ENCODE measurements at places on chromosomes 5 and 9.
A peak's percentile ranks its signal among the peaks of the same experiment; 100 is the strongest.

GRCh38 chr9:113369855-113370140, 7.0 kb downstream of the HDHD3 start:
- DNase-seq = no peak

- no peak for DNase-seq
These were observed 22.3 kb upstream of the TMEM250 start for GRCh38 chr9:136140966-136141365.

DNA sequence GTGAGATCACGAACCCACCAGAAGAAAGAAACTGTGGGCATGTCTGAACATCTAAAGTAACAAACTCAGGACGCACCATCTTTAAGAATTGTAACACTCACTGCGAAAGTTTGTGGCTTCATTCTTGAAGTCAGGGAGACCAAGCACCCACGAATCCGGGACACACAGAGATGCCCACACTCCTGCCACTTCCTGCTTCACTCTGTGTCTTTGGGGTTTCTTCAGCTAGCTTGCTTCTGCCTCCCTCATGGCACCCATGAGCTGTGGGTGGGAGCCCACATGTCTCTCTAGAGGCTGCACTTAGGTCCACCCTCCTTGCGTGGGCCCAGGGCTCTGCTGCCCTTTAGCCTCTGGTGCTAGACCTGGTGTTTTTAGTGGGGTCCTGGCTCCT, 61.2 kb upstream of the CNOT6 start:
- DNase-seq = no peak

GRCh38 chr9:124306098-124306735, 48.5 kb downstream of the NEK6 start:
- DNase-seq = peak; percentile 53

- no peak for DNase-seq
These were observed 364.4 kb upstream of the CDH9 start for GRCh38 chr5:27402828-27403227.

GRCh38 chr5:166909040-166909439, 1382.4 kb upstream of the WWC1 start:
- peak; percentile 72 for DNase-seq

- DNase-seq = peak; percentile 90
These were observed 44.4 kb downstream of the BNC2 start for GRCh38 chr9:16825971-16826625.

- DNase-seq = no peak
These were observed 25.2 kb downstream of the SKP2 start for GRCh38 chr5:36177154-36177553.

DNA sequence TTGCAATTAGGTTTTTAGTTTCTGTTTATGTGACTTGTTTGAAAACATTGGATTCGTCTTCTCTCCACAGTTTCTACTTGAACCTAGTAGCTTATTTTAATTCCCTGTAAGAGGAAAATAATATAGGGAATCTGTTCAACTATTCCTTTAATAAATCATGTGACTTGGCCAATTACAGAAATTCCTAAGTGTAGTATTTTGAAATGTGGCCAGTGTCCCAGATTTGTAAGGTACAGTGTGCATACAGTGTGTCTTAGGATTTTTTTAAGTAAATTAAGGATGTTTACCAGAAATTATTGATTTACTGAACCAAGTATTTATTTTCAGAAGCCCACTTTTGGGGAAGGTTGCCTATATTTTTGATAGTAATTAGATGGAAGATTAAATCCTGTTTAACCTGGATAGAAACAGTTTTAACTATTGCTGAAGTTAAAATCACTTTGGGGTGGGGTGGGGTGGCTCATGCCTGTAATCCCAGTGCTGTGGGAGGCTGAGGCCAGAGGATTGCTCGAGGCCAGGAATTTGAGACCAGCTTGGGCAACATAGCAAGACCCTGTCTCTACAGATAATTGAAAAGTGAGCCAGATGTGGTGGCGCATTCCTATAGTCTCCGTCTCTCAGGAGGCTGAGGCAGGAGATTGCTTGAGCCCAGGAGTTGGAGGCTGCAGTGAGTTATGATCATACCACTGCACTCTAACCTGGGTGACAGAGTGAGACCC, 36.9 kb downstream of the G3BP1 start:
- no peak for DNase-seq

DNA sequence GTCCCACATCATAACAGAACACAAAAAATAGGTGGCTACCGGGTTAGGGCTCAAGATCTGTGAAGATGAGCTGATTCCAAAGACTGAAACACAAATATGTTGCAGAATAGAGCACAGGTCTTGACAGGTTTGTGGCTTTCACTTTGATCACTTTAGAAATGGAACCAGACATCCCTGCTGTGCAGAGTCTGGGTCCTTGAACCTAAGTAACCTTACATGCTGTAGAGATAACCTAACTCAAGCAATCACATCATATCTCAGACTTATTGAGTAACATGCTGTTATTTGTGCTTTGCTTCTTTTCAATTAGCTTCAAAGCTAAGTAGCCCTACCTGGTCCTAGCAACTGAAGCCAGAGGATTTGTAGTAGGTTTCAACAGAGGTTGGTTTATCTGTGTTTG, 24.3 kb downstream of the FBXW2 start:
- DNase-seq = no peak

GRCh38 chr5:21195145-21195544, 1207.1 kb upstream of the CDH18 start:
- DNase-seq = no peak

- DNase-seq = no peak
These were observed 248.0 kb downstream of the NTRK2 start for GRCh38 chr9:84917366-84918070.

DNA sequence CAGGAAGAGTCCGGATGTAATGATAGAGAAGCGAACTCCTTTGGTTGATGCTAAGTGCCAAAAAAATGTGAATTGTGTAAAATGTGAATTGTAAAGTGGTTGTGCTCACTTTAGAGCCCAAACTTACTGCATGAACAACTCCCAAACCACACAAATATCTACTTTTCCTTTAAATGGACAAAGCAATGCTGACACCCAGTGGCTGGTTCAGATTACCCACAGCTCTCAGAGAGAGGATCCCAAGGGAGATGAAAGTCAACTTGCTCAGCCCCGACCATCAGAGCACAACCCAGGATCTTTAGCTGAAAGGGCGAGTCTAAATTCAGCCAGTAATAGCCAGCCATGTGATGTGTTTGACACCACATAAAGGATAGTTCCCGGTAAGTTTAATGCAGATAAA, 133.7 kb downstream of the NMUR2 start:
- no peak for DNase-seq

DNA sequence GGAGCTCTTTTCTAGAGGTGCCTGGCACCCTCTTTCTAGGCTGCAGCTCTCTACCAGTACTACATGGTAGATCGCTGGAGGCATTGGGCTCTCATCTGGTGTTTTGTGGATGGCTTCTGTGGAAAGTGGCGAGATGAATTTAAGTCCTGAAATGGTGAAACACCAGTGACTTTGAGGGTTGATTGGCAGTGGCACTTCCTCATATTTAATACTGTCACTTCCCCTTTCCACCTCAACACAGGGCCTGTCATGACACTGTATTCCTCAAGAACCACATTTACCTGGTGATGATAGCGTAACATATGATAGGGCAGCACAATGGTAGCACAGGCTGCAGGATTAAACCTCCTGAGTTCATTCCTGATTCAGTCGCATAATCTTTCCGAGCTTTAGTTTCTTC, 132.1 kb downstream of the KDM4C start:
- no peak for DNase-seq

GRCh38 chr5:40628407-40628806, 51.3 kb upstream of the PTGER4 start:
- no peak for DNase-seq

- no peak for DNase-seq
These were observed 2.3 kb upstream of the PLK2 start for GRCh38 chr5:58462154-58462553.

DNA sequence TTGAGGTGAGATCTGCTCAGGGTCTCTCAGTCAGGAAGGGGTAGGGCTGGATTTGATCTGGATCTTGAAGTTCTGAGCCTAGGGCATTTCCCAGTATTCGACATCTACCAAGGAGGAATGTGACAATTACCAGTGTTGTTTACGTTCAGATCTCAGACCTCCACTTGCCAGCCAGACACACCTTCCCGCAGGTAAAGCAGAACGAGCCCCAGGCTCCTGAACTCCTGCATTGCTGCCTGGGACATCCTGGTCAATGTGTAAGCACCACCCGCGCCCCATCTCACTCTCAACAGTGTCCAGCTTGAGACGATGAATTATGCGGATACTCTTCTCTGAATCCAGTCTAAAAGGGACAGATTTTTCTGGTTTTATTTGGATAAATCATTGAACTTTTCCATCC, 56.7 kb upstream of the PTCH1 start:
- DNase-seq = no peak

- no peak for DNase-seq
These were observed 2.5 kb downstream of the TNPO1 start for GRCh38 chr5:72818866-72819534.

DNA sequence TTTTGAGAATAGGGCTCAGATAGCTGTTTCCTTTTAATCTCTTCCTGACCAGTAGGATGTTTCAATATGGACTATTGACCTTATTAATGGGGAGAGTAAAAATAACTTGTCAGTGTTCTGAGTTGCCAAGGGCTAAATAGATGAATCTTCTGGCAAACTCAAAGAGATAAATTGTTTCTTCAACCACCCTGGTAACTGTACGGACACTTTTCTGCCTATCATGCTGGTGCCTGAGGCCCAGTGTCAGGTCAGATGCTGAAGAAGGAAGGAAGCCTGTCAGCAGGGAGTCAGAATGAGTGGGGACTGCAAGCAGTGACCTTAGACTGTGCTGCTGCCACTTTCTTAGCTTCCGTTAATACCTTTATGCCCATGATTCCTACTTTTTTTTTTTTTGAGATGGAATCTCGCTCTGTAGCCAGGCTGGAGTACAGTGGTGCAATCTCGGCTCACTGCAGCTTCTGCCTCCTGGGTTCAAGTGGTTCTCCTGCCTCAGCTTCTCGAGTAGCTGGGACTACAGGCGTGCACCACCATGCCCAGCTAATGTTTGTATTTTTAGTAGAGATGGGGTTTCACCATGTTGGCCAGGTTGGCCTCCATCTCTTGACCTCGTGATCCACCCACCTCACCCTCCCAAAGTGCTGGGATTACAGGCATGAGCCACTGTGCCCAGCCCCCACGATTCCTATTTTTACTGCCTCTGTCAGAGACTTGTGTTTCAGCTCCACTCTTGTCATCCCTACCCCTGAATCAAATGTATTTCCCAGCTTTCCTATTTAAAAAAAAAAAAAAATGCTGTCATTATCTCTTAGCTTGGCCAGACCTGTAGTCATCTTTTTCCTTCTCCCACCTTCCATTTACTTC, 33.7 kb downstream of the TGFBR1 start:
- DNase-seq = no peak

DNA sequence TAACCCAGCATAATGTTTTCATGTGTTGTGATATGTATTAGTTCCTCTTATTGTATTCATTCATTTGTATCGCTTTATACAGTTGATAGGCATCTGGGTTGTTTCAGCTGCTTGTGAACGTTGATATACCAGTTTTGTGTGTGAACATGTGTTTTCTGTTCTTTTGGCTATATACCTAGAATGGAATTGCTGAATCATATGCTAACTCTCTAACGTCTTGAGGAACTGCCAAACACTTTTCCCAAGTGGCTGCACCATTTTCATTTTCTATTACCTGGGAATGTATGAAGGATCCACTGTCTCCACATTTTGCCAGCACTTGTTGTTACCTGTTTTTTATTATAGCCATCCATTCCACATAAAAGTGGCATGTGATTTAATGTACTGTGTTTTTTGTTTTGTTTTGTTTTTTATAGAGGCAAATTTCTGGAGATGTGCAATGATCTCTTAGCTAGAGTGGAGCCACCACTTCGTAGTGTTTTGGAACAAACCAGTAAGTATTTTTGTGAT, 34.6 kb downstream of the HSPA4 start:
- DNase-seq = peak; percentile 4

DNA sequence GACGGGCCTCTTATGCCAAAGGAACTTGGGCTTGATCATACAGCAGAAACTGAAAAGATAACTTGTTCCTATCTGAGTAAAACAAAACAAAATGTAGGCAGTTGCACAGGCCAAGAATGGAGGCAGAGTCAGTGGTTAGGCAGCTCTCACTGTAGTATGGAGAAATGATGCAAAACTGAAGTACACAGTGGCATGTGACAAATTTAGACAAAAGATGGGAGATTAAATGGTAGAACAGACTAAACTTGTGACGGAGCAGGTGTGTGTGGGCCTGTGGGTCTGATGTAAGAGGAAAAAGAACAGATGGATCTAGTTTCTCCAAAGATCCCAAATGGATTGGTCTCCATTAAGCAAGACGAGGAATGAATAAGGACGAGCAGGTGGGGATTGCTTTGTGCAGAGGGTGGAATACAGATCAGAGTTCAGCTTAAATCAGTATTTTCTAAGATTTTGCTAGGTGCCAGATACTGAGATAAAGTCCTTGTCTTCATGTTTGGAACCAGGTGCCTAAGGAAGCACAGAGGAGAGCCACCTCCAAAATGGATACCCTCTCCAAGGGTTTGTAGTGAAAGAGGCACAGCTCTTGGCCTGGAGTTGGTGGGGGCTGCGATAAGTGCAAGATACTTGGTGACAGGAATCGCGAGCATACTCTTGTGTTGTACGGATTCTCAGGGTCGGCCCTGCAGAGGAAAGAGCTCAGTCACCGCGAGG, 722 bp upstream of the DCP2 start:
- DNase-seq = no peak

DNA sequence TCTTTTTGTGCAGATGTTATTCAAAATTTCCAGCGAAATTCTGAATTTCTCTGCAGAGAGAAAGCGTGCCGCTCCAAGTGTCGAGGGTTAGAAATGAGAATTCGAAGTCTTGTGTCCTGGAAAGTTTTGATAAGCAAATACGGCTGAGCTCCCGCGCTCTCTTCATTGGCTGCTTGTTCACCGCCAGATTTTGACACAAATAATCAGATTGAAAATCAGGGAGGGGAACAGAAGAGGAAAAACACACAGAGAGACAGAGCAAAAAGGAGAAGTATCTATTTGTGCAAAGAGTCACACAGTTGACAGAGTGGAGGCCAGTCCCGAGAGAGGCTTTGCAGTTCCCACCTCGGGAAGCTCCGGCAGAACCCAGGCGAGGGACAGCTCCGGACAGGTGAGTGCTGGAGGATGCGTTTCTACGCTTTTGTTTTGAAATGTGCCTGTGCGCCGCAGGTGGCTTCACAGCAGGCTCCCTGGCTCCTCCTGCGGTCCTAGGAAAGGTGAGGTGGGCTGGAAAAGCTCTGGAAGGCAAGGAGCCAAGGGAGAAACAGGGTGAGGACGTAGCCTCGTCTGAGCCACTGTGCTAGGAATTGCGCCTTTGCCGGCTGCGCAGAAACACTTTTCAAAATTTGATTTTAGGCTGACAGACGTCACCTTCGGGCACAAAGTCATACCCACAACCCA, at the start of gene GFI1B:
Gene GFI1B, plus strand, starts transcription at position 244 of the 681 bp plus-strand sequence. CDS start 7,985 bp downstream, outside the sequence.
- no peak for DNase-seq
